Stimulated activated CD4-positive, alpha-beta T cell treated with anti-CD3 and anti-CD28 coated beads, Interleukin-4, amount 100 ng/mL, for 24 hours (primary cell): ENCODE measurements at places on chromosomes 2 and 18.

- DNase-seq, result no peak
These were observed 139.7 kb downstream of the LRP2 start for GRCh38 chr2:169222665-169223064.

DNA sequence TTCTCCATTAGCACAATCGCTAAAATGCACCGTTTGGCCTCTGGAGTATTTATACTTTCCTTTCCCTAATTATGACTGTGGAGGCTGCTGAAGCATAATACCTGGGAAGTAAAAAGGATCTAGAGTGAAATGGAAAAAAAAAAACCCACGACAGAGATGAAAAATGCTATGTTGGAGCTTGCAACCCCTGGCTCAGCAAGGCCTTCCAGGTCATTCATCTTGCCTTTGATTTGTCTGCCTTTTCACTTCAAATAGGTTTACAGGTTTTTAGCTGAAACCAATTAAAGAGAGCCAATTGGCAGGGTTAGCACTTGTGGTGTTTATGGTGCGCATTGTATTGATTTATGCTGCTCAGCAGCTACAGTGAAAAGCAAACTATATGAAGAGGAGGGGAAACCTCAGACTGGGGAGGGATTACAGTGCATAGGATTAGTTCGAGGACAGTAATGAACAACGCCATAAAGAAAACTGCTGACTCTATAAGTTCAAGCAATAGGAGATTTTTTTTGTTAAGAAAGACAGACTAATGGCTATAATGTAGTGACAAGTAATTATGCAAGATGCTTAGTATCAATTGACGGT, 347.9 kb downstream of the MEIS1 start:
- no peak for DNase-seq

GRCh38 chr2:213545481-213545880, 261.2 kb downstream of the SPAG16 start:
- no peak for DNase-seq

DNA sequence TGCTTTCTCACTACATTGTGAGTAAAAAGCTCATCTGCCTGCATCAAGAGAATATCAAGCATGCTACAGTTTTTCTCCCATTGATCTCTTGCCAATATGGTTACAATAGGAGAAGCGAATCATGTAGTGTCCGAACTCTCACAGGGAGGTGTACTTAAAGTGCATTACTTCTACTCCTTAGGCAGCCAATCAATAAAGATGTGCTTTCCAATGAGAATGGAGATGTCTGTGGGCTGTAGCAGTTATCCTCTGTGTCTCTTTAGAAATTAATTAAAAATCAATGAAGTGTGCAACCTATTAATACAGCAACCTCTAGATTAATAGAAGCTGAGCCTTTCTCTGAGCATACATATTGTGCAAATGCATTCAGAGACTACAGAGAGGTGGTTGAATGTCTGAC, 883.7 kb downstream of the CPS1 start:
- DNase-seq, result no peak

DNA sequence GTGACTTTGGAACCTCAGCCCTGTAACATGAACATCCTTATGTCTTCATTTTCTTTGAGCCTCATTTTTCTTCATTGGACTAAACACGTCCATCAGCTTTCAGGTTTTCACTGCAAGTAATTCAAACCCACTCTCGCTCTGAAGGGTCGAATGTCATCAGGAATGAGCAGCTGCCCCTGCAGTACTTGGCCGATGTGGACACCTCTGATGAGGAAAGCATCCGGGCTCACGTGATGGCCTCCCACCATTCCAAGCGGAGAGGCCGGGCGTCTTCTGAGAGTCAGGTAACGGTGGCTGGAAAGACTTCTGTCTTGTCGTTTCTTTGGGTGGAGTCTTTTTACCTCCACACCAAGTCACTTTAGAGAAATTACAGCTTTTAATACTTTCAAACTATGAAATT, 39.1 kb upstream of the PRLH start:
- DNase-seq, result no peak

DNA sequence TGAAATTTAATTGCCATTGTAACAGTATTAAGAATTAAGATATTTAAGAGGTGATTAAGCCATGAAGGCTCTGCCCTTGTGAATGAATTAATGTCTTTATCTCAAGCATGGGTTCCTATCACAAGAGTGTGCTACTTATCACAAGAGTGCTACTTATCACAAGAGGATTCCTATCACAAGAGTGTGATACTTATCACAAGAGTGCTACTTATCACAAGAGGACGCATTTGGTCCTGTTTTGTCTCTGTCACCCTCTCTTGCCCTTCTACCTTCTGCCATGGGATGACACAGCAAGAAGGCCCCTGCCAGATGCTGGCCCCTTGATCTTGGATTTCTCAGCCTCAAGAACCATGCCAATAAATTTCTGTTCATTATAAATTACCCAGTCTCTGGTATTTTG, 13.2 kb upstream of the COL5A2 start:
- DNase-seq, result no peak

DNA sequence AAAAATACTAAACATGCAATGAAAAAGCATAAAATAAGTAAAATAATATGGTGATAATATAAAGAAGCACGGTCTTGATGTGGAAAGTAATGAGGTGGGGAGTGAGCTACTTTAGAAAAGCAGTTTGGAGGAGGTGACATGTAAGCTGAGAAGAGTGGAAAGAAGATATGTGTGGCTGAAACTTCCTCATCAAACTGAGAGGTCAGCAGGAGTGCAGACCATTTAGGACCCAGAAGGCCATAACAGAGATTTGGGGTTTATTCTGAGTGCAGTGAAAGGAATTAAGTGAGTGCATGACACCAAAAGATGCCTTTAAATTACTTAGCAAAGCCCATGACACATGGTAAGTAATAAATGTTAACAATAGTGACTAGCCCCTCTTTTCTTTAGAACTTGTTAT, 24.4 kb upstream of the TMEM182 start:
- DNase-seq, result no peak

- DNase-seq, result no peak
These were observed 70.2 kb downstream of the ACAA2 start for GRCh38 chr18:49743117-49743567.

DNA sequence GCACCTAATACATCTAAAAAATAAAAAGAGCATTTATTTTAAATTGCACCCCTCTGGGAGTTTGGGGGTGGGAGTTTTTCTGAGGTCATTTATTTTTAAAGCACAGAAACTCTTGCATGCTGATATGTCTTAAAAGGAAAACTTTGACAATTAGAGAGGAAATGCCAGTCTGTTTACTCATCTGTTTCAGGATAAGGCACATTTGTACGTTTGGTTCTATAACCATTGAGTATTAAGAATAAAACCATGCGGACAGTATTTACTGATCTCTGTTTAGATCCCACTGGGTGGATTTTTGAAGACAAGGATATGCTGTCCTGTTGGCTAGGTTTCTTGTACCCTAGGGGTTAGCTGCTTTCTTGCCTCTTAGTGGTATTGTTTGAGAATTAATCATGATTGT, 122.9 kb downstream of the TANC1 start:
- no peak for DNase-seq

DNA sequence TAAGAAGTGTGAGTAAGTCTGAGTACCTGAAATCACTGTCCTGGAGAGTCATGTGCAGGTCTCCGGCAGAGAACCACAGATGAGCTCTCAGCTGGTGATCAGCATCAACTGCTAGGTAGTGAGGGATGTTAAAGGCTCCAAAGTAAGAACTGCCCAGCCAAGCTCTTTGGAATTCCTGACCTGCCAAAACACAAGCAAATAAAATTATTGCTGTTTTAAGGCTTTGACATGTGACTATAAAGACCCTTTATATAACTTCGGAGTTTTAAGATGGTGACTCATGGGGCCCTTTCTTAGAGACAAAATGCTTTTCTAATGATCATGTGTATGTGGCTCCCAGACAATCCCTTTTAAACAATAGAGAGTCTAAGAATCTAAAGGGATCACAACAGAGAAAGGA, 855.7 kb downstream of the TRIB2 start:
- no peak for DNase-seq

DNA sequence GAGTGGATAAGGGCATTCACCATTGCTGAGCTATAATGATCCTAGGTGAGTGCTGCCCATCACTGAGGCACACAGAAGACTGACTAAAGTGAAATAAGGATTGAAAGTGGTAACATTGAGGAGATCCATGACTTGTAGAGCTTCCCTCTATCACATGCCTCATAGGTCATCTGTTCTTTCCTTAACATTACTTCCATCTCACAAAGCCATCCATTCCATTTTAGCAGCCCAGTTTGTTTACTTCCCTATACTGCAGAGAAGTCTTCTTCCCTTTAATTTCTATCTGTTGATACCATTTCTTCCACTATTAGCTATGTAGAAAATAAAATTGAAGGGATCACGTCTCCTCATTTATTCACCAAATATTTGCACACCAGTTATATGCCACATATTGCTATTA, 32.1 kb downstream of the ME2 start:
- DNase-seq, result no peak

DNA sequence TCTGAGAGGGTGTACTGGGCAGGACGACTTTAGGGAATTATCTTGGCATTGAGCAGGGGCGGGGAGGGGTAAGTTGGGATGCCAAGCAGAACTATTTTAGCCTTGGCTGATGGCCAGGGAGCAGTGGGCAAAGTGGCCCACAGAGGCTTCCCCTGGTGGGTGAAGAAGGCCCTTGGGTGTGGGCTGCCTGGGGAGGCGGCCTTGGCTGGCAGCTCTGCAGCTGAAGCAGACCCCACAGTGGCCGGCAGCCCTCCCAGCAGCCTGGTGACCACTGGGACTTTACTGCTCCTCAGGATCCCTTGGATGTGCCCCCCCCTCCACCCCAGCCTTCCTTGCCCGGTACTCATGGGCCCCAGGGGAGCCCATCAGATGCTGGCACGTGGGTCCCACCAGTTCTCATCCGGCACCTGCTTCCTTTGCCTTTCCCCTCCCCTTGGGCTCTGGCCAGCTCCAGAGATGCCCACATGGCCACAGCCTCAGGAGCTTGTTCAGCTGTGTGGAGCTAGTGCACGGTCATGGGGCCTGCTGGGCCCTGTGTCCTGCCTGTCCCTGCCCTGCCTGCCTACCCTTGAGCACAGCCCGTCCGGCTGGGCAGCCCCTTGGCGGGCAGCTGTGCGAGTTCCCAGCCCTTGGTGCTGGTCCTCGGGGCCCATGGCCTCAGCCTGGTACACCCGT, 122.1 kb upstream of the HS6ST1 start:
- DNase-seq, result no peak

GRCh38 chr2:180690611-180691010, 289.8 kb upstream of the UBE2E3 start:
- DNase-seq, result no peak

GRCh38 chr18:40878371-40878770, 1076.7 kb upstream of the PIK3C3 start:
- DNase-seq, result no peak

GRCh38 chr18:23179416-23179815, 44.1 kb downstream of the CABLES1 start:
- DNase-seq, result no peak

GRCh38 chr18:76405280-76405679, 89.8 kb downstream of the ZNF516 start:
- no peak for DNase-seq

GRCh38 chr2:59191781-59192180, 950.7 kb upstream of the FANCL start:
- no peak for DNase-seq

- DNase-seq, result no peak
These were observed 638.2 kb downstream of the FBXO15 start for GRCh38 chr18:73509460-73509859.

- no peak for DNase-seq
These were observed 91.5 kb downstream of the MREG start for GRCh38 chr2:215921895-215922294.

GRCh38 chr18:40013001-40013609, 1941.9 kb upstream of the PIK3C3 start:
- DNase-seq, result no peak

DNA sequence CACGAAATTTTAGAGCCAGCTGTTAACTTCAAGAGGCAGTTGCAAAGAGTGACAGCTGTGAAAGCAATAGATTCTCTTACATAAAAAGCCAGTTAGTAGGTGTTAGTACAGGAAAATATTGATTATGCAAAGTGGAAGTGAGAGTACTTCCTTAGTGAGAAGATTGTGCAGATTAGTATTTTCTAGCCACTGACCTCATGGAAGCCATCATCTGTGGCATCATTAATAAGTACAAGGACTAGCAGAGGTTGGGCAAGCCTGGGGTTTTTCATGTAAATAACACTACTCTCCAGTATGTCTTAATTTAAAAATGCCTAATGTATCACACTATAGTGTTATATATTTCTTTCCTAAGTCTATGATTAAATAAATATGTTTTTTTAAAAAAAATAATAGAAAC, 166.2 kb upstream of the DTNA start:
- no peak for DNase-seq
